PC-9 (cell line): ENCODE measurements at places on chromosomes 2 and 18. TPM values are rescaled to one million over a fixed set of nuclear protein-coding genes. Genes with fewer than 3 reads are reported as not detected.

TBR1 gene
- not detected in 2 replicates for total RNA-seq

GRCh38 chr2:145228506-145228905 lies 708.6 kb upstream of the ZEB2 start:
- no peak for DNase-seq

STAT4 gene
- total RNA-seq: 0.23 and 0.70 TPM in 2 replicates

GPATCH11 gene
- 4.1 and 5.5 TPM in 2 replicates for total RNA-seq

SLC16A14 gene
- 0.57 and 1.4 TPM in 2 replicates for total RNA-seq

- DNase-seq: no peak
These were observed 58.3 kb downstream of the DOCK10 start for GRCh38 chr2:224983712-224984554.

- DNase-seq: no peak
These were observed 90.2 kb downstream of the CABLES1 start for GRCh38 chr18:23225503-23225902.

C2orf80 gene
- total RNA-seq: not detected in 2 replicates

GRCh38 chr2:134225841-134226240 lies 28.0 kb upstream of the MGAT5 start:
- DNase-seq: no peak

- no peak for DNase-seq
These were observed 87.0 kb downstream of the EPB41L3 start for GRCh38 chr18:5456577-5457461.

ARMC9 gene
- total RNA-seq: 23.4 and 29.7 TPM in 2 replicates

GRCh38 chr2:218885981-218886947 lies 5.6 kb downstream of the WNT10A start:
- no peak for DNase-seq

DNA sequence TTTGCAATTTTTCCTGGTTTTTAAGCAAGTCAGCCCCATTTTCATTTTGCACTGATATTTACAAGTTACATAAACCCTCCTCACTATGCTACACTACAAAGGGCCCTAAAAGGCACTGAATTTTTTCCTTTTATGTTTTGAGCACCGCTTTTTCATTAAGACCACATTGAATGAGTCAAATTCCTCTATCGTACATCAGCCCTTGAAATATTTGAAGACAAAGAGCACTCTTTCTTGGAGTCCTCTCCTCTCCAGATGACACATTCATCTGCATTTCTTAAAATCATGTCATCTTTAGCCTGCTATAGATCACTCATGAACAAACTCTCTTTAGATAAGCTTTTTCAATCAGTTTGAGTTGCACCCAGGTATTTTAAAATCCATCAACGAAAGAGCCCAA lies 306.6 kb upstream of the SOX11 start:
- DNase-seq: no peak

EFHD1 gene
- 10.6 and 15.0 TPM in 2 replicates for total RNA-seq

DNA sequence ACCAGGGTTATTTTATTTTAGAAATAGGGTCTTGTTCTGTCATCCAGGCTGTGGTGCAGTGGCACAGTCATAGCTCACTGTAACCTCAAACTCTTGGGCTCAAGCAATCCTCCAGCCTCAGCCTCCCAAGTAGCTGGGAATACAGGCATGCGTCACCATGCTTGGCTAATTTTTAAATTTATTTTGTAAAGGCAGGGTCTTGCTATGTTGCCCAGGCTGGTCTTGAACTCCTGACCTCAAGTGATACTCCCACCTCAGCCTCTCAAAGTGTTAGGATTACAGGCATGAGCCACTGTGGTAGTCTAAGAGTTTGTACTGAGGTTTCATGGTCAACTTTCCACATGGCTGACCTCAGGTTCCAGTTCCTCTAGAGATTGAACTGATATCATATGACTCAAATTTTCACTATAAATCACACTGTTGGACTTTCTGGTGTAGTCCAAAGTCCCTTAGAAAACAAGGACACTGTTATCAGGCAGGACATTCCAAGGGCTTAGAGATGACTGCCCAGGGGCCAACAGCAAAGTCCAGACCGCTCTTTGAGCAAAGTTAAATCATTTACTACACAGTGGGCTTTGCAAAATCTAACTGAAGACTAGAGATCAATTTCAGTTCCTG lies 82.0 kb upstream of the MEX3C start:
- DNase-seq: no peak

- DNase-seq: no peak
These were observed 73.8 kb downstream of the HRH4 start for GRCh38 chr18:24534271-24534670.

DNA sequence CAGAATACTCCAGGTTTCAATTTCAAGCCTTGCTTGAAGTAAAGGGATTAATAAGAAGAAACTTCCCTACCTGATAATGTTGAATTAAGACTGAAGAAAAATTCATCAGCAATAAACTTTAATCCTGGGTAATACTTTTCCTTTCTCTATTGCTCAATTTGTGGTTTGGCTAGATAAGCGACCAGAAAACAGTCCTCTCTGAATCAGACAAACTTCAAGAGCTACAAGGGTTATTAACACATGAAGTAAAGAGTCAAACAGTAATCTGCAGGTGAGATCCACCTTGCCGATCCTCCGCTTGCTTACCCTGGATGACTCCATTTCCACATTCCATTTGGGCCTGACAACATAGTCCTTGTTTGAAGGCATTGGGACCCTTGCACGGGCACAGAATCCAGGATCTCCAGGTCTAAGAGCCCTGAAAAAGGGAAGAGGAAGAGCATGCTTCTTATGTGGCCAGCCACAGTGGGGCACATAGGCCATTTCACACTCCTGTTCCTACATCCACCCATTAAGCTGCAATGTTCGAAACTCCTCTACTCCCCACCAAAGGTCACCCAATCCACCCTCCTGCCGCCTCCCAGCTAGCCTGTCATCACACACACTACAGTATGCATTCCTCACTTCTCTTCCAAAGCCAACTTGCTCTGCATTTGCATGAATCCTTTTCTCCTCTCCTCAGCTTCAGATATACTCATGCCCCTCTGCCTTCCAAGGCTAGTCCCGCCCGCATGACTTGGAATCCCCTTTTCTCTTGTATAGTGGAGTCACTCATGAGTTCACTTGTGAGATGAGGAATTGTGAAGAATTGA lies 39.8 kb downstream of the IWS1 start:
- DNase-seq: no peak

GRCh38 chr2:46188041-46188716 lies 109.0 kb upstream of the EPAS1 start:
- DNase-seq: no peak

TNFAIP6 gene
- not detected in 2 replicates for total RNA-seq

DNA sequence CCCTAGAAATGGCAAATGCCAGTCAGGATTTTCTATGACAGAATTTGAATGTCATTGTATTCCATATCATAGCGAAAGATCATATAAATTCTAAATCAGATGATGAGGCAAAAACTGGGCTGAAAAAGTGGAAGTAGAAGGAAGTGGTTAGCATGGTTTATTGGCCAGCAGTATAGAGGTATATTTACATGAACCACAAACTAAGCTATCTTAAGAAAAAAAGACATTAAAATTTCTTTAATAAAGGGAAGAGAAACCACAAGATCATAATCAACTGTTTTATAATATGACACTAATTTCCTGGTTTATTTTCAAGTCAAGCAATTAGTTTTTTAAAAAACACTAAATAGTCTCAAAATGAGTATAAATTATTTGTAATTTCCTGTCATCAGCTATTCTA lies 123.2 kb upstream of the LRP1B start:
- no peak for DNase-seq

DNA sequence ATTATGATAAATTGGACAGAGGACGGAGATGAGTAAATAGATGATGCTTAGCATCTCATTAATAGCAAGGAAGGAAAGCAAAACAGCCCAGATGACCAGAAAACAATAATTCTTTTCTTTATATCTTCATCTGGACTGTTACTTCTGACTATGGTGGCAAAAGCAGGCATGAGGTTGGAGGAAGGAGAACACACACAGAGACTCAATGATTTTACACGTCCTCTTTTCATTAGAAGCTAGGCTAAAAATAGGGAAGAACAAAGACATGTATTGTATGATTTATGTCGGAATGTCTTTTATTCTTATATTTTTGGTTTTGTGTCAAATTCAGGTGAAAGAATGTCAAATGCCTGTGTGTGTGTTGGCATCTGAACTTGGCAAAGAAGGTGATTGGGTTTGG lies 137.1 kb downstream of the MAP2 start:
- DNase-seq: no peak

- no peak for DNase-seq
These were observed 6.9 kb upstream of the ADRA2B start for GRCh38 chr2:96123290-96123689.

DNA sequence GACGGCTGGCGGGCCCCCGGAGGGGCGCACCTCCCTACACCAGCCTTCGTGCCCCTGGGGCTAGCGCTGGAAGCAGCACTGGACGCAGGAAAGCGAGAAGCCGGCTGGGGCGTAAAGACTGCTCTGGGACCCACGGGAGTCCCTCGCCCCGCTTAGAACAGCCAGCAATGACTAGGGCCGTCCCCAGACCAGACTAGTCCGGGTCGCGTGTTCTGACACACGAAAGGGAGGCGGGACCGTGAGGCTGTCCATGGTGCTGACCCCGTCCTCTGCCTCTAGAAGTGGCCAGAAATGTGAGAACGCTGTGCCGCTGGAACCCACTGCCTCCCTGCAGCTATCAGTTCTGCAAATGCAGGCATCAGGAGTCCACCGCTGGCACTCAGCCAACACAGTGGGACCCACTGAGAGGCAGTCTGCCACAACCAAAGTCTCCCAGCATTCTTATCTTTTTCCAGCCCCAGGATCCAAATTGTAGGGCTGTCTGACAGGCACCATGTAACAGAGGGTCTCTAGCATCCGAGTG lies at the start of gene UCN:
TSS of gene UCN (minus strand) at position 87 of the 523 bp plus-strand sequence. CDS start 550 bp downstream, outside the sequence.
- DNase-seq: no peak

- DNase-seq: no peak
These were observed 38.6 kb downstream of the MARCO start for GRCh38 chr2:118980573-118980972.

DNA sequence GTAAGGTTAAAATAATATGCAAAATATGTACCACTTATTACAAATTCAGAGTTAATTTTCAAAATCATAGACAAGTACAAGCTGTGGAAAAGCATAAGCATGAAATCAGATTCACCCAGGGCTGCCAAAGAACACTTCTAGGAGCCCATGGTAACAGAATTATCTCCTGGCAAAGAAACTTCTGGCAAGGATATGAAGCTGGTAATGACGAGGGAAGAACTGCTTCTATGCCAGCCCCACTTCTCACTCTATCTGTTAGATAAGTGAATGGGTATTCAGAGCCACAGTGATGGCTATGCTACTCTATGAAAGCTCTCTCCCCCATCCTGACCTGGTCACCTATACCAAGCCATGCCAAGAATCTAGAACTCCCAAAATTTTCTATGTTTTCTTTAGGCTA lies 36.9 kb upstream of the PDE1A start:
- no peak for DNase-seq
